CD4-positive, alpha-beta T cell treated with Interleukin-10 for 1 hour (primary cell): ENCODE measurements at places on chromosomes 1 and 21.

DNA sequence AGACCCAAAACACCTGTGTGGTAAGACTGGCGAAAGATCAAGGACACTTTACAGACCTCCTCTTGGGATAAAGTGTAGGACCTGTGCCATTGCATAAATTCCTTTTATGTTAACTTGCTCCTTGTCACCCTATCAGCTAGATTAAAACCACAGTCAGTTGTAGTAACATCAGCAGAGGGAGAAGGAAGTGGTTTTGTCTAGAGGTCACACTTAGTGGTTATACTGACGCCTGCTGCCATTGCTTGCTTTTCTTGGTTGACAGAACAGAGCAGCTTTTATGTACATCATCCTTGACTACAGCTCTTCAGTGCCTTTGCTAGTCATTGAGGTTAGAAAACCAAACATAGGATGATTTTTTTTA lies 101.4 kb downstream of the PBX1 start:
- DNase-seq, result peak; percentile 26

DNA sequence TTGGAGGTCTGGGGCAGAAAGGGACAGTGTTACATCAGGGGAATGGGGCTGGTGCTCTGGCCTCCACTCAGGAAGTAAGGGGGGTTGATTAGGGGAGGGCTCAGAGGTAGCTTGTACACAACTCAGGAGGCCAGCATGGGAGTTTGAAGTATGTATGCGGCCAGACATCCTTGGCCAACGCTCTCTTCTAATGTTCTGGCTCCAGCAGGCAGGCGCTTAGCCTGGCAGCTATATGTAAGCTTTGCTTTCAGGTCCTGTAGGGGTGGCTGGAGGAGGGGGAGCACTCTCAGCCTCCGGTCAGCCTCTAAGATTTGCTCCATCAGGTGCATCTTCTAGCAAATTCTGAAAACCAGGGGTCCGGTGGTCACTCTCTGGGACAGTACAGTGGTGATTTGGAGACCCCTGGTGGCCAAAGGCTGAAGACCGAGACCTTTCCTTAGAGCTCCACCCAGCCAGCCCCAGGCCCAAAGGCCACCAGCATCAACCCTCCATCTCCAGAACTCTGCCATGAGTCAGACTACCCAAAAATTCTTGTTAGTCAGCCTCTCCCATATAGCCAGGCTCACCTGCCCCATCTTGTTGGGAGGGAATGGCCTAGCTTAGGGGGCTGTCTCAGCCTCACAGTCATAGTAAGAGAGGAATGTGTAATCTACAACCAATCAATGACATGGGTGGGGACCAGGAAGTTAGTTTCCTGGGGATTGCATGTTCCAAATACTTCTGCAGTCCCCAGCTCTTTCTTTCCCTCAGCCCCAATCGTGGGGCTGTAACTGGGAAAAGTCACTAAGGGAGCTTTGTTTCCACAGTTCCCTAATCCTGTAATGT lies 9.7 kb upstream of the COL8A2 start:
- DNase-seq, result peak; percentile 40

DNA sequence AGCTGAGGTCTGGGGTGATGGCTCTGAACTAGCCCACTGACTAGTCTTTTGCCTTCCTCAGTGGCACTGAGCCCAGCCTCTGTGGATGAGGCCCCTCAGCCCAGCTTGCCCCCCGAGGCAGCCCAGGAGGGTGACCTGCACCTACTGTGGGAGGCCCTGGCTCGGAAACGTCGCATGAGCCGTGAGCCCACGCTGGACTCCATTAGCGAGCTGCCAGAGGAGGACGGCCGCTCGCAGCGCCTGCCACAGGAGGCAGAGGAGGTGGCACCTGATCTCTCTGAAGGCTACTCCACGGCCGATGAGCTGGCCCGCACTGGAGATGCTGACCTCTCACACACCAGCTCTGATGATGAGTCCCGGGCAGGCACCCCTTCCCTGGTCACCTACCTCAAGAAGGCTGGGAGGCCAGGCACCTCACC lies 87.8 kb downstream of the TRIM11 start:
- no peak for DNase-seq

DNA sequence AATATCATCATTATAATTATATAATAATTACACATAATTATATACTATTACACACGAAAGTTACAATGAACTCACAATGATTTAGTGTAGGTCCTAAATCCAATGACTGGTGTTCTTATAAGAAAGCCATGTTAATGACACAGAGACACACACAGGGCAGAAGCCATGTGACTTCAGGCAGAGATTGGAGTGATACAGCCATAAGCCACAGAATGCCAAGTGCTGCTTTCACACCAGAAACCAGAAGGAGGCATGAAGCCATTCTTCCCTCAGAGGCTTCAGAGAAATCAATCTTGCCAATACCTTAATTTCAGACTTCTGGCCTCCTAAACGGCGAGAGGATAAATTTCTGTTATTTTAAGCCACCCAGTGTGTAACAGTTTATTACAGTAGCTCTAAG lies 147.4 kb upstream of the KRTAP19-8 start:
- DNase-seq, result peak; percentile 45

GRCh38 chr1:97270508-97271307 lies 549.1 kb downstream of the PTBP2 start:
- no peak for DNase-seq

DNA sequence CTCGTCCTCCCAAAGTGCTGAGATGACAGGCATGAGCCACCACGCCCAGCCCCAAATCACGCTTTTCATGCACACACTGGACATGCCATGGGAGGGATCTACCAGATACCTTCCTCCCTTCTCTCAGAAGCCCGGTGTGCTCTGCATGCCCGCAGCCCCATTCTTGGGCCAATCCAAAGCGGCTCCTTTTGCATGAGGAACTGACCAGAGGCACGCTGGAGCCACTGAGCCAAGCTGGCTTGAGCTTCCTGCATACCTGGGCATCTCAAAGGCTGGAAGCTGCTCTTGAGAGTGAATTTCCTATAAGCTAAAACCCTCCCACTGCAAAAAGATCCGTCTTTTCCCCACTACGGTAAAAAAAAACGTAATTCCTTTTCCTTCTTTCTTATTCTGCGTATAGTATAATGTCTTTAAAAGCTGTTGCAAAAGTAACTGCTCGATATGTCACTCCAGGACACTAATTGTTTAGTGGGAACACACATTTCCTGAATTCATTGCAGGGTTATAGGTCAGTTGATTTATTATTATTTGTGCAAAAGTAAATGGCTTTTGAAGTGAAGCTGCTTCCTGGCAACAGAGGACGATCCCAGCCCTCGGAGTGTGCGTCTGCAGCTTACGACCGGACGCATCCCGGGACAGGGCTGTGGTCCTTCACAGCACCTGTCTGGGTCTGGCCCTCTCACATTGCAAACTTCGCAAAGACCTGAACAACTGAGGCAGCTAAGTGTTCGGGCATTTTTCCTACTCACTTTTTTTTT lies 61.8 kb upstream of the ETS2 start:
- DNase-seq, result no peak

DNA sequence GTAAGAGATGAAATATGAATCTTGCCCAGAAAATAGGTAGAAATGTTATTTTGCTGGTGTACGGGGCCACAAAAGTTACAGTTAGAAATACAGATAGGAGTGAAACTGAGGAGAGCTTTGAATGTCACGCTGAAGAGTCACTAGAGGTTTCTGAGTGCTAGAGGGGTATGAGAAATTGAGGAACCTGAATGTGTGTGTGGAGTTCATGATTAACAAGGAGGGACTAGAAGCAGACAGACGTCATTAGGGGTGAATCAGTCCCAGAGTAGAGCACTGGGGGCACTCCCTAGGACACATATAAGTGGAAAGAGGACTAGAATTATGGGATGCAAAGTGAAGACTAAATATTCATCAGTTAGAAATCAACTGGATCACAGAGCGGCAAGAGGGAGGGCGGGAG lies 188.9 kb upstream of the MAP1LC3C start:
- no peak for DNase-seq

DNA sequence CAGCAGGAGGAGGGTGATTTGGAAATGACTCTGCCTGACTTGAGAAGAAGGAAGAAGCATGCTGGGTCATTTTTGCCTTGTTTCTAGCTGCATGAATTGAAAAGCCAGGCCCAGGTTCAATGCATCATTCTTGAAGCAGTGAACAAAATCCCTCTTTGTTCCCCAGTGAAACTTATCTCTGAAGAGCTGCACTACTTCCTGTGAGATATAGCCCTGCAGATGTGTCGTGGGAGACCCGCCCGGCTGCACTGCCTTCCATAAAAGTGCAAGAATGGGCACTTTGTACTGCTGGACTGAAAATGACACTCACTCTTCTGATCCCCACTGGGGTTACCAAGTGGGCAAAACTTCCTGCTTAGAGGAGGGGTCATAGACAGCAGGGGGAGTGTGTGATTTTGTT lies 249.2 kb upstream of the NFIA start:
- DNase-seq, result no peak

DNA sequence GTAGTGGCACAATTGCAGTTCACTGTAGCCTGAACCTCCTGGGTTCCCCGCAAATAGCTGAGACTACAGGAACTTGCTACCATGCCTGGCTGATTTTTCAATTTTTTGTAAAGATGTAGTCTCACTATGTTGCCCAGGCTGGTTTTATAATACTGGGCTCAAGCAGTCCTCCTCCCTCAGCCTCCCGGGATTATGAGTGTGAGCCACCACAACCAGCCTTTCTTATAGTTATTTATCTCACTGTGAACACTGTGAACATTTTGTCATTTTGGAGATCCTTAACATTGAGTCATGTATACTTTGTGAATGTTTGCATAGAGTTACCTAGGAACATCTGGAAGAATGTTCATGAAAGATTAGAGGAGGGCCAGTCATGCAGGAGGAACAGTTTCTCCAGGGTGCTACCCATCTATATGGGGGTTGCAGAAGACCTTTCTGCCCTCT lies 127.1 kb upstream of the CACYBP start:
- no peak for DNase-seq

DNA sequence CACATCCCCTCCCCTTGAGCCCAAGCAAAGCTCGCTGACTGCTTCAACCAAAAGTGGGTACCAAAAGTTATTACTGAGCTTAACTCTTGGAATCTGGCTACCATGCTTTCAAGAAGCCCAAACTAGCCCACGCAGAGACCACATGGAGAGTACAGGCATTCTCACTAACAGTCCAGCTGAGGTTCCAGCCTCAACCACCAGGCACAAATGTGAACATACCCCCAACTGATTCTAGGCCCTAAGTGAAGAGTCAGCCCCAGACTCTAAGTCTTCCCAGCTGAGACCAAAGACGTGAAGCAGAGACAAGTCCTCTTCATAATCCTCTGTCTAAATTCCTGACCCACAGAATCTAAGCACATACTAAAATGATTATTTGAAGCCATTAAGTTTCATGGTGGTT lies 36.8 kb downstream of the EVI5 start:
- no peak for DNase-seq

GRCh38 chr1:197225611-197226010 lies 42.4 kb upstream of the CRB1 start:
- no peak for DNase-seq

- no peak for DNase-seq
These were observed 2.5 kb upstream of the CDKN2C start for GRCh38 chr1:50967416-50968157.

GRCh38 chr1:211891708-211892107 lies 61.1 kb upstream of the LPGAT1 start:
- DNase-seq, result no peak

GRCh38 chr1:20383631-20384030 lies 93.0 kb downstream of the VWA5B1 start:
- DNase-seq, result no peak

GRCh38 chr1:93499075-93499474 lies 51.2 kb downstream of the FNBP1L start:
- DNase-seq, result no peak

- no peak for DNase-seq
These were observed 19.9 kb downstream of the KCNQ4 start for GRCh38 chr1:40803447-40803846.

DNA sequence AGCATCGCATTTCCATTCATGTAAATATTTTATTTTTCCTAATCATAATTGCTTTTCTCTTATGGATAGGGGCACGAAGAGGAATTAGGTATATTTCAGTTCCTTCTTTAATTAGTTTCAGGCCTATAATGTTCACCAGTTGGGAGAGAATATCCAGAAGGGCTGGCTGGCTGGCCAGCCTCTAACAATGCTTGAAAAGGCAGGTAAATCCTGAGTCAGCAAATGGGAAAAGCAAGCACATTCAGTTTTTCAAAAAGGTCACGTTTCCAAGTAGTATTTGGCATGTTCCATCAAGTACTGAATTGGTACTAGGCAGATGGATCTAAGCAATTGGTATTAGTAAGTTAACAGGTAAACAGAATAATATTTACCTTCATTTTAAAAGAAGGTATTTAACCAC lies 8.0 kb downstream of the RAB29 start:
- no peak for DNase-seq

DNA sequence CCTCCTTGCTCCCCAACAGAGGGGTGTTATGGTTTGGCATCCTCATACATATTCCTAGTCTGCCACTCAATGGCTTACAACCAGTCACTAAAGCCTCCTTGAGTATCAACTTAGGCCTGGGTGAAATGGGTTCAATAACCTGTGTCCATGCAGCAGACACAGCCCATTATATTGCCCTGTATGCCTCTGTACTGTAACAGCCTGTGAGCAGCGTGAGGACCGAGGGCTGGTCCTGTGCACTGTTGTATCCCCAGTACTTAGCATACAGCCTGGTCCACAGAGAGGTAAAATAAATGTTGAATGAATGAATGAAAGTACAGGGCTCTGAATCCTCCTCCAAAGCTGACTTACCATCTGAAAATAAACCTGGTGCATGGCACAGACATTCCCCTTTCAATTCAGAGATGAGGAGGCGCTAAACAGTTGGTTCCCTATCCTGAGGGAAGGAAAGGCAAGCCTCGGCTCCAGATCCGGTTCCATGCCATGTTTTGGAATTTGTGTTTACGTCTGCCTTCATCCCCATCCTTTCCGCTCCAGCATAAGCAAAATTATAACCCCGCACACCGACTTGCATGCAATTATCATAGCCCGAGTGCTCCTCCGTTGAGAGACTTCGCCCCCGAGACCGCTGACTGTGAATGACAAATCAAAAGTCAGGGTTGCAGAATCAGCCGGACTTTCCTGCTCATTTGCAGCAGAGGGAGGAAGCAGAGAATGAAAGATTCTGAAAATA lies 45.0 kb upstream of the DNAJC6 start:
- no peak for DNase-seq

DNA sequence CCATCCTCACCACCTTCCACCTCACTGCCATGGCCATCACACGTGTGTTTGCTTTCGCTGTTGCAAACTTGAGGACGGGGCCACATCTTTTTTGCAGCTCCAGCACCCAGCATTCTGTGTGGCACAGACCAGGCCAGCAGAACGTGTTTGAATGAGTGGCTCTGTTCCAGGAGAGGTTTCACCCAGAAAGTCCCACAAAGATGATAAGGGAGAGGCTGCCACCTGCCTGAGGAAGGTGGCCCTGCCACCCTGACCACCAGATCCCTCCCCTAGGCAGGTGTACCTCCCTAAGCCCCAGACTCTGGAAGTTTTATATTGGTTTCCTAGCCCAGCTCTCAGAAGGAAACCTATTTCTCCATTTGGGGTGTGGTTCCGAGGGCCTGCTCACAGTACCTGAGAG lies 252.1 kb downstream of the KAZN start:
- no peak for DNase-seq

DNA sequence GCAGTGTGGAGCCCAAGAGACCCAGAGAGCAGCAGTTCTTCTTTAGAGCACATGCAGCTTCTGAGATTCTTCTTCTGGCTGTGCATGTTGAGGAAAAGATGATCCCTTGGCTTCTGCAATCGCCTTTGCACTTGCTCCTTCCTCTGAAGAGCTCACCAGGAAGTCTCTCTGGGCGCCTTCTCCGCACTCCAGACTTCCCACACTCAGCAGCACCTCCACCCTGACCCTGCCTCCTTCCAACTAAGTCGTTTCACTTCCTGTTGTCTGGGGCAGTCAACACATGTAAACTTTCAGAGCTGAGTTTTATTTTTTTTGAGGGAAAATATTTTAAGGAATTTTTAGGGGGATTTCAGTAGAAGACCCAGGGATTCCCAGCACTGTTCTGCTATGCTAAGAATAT lies 73.4 kb upstream of the F3 start:
- DNase-seq, result no peak
